ENCODE measurements at places on chromosomes 2 and 18.
A peak's percentile ranks its signal among the peaks of the same experiment; 100 is the strongest.

DNA sequence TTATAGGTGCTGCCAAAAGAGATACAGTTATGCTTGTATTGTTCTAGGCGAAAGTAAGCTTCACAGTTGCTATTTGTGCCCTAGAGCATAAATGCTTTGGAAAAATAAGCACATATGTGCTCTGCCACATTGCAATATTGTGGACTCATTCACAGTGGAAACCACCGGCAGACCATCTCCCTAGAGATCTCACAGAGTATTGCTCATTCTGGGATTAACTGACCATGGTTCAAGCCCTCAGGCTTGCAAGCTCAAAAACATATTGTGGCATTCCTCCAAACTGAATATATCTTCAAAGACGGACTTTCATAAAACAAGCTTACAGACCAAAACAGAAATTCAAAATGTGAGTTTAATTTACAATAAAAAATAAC is 158.2 kb upstream of the CCDC150 start:
- DNase-seq: peak; percentile 65

DNA sequence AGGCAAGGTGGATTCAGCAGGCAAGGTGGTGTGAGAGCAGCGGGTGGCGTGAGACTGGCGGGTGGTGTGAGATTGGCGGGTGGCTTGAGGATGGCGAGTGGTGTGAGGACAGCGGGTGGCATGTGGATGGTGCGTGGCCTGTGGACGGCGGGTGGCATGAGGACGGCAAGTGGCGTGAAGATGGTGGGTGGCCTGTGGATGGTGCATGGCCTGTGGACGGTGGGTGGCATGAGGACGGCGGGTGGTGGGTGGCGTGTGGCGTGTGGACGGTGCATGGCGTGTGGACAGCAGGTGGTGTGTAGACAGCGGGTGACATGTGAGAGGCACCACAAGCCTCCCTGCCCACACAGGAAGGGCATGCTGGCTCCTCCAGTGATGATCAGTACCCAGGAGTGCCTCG is 186.9 kb upstream of the SALL3 start:
- no peak for DNase-seq

GRCh38 chr2:53403792-53404413 is 363.7 kb upstream of the CHAC2 start:
- DNase-seq: no peak

GRCh38 chr2:200369886-200370285 is 63.4 kb downstream of the SPATS2L start:
- DNase-seq: no peak

- DNase-seq: no peak
Observed at GRCh38 chr2:188404341-188405004, 112.8 kb downstream of the GULP1 start.

- no peak for DNase-seq
Observed at GRCh38 chr2:179263015-179263414, 1.6 kb downstream of the SESTD1 start.

- DNase-seq: no peak
Observed at GRCh38 chr2:39968037-39968436, 189.0 kb upstream of the THUMPD2 start.

DNA sequence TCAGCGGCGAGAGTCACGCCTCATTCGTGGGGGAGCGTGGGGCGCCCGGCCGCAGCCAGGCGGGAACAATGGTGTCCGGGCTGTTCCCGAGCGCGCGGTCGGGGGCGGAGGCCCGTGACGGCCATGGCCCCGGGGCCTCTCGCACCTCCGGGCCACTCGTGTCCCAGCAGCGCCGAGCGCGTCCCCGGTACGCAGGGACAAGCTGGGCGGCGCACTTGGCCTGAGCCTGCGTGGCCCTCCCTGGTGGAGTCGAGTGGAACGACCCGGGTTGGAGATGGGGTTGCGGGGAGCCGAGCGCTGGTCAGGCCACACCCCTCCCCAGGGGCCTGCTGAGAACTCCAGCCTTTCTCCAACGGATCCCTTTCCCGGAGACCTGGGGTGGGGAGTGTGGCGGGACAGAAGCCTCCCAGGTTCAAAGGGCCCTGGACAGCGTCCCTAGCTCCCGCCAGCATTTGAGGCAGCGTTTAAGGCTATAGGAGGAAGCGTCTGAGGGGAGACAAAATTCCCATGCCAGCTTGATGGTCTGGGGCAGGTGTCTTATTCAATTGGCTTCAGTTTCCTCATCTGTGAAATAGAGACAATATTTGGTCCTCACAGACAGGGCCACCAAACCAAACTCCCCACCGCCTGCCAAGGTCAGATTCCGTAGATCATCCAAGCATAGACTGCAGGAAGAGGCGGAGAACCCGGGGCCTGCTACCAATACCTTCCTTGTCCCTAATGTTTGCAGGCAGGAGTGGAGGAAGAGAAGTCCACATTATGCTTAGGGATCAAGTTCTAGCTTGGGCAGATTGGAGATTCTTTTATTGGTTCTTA is 553 bp downstream of the CNDP2 start:
- DNase-seq: no peak

DNA sequence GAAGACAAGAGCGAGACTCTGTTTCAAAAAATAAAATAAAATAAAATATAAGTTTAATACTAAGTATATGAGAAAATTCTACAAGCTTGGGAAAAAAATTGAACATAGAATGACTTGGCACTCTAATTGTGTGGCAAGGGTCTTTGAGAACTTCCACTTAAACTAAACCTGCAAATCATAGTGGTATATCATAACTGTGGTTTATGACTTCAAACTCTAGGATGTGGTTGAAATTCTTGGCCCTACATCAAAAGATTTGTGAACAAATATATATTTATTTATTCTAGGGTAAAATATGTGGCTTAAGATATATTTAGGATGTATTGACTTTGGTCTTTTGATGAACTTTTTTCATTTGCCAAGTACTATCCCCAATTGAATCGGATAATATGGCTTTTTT is 3.1 kb upstream of the FAM171B start:
- no peak for DNase-seq

DNA sequence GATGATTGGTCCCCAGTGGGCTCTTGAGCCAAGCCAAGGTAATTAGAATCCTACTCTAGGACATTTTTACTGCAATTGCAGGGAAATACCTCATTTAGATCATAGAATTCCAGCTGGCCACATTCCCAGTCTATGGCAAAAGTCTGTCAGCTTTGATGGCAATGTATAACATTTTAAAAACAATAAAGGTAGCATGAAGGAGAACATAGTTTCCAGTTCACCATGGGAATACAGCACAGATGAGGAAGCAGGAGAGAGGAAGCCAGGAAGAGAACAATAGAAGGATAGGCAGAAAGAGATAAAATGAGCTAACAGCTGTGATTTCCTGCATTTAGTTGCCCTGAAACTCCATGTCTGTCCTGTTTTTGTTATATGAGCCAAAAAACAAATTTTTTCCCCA is 897.3 kb upstream of the DDX18 start:
- DNase-seq: no peak

DNA sequence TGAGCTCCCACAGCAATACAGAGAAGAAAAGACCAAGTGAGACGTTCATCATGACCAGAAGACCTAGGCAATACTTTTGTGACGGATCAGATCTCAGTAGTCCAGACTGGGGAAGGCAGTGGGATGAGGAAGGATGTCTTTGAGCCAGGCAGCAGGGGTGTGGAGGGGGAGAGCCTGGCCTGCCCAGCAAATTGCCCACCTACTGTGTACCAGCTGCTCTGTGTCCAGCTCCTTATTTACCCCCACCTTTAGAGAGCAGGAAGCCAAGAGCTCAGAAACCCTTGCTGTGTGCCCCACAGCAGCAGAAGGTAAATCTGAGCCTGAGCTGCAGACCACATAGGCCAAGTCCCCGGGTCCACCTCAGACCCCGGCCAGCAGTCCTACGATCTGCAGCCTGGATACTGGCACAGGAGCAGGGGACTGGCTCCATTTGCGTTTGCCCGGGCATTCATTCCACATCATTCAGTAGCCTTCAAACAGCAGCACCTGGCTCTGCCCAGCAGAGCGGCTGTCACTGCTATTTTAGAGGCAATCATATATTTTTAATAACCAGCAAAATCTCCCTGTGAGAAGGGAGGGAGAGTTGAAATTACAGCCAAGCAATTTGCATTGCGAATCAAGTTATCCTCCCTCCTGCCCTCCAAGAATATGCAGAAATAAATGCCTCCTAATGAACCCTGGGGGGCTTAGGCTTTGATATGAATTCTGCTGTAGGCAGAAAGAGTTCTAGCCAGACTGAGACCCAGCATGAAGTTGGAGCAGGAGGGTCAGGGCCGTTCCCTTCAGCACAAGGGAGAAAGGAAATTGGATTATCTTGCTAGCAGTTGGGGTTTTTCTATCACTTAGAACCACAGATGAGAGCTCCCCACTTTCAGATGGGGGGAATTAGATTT is 110.0 kb upstream of the FZD7 start:
- no peak for DNase-seq

DNA sequence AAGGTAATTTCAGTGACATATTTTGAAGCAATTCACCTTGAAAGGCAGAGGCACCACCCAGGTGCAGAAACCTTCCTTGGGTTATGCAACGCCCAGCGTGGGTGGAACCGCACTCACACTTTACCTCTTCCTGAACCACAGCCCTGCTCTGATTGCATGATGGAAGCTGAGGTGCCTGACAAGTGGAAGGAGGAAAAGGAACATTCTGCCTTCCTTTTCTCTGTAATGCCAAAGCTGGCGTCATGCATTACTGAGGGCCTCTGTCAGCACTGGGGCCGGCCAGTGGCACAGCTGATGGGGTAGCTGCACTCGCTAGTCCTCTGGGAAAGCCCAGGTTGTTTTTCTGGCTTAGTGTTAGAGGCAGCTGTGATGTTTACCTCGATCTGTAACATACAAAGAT is 266.5 kb downstream of the NEDD4L start:
- DNase-seq: no peak

DNA sequence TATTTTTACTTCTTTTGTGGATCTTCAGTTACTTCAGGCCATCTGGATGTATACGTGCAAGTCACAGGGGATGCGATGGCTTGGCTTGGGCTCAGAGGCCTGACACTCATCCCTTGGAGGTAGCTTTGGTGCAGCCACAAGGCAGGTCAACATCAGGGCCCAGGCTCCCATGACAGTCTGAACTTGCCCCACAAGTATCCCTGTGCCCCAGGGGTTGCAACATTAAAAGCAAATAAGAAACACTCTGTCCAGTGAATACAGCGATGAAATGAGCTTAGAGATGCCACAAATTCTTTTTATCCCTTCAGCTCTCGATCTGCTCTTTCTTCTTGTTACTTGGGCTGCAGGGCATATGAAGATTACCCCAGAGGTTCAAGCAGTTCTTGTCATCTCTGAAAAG is 13.0 kb upstream of the CXCR1 start:
- no peak for DNase-seq

DNA sequence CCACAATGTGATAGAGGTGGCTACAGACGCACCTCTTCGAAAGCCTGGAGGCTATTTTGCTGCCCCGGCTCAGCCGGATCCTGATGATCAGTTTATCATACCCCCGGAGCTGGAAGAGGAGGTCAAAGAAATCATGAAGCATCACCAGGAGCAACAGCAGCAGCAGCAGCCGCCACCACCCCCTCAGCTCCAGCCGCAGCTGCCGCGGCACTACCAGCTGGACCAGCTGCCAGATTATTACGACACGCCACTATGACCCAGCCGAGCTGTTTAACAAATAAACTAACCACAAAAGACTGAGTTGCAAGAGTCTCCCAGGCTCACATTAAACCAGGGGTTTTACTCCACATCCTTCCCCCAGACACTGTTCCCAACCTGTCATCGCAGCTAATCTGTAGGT is 263.8 kb downstream of the PHLPP1 start:
- DNase-seq: peak; percentile 68

DNA sequence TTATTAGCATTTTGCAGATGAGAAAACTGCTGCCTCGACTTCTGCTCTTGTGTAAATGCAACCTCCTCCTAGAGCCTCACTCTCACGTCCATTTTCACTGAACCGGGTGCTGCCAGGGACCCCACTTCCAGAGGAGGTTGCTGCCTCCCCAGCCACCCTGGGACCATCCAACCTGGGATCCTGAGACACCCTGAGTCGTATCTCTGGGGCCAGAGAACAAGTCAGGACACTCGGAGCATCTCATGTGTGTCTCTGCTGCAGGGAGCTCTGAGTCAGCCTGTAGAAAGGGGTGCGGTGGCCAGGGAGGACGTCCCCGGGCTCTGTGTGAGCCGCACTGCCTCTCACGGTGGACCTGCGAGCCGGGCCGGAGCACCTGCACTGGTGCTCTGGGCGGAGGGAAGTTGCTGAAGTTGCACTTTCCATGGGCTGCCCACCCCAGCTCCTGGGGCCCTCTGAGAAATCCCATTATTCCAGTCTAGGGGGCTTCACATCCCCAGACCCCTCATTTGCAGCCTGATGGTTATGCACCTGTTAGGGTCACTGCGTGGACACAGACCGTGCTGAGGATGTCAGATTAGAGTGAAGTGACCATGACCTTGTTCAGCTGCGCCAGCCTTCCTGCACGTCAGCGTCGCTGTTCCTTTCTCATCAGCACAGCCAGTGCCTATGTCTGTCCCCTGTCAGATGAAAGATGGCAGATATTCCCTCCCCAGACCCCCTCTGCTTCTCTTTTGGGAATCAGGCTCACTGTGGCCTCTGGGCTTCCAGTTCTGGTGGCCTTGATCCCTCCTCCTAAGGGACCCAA is 230.4 kb downstream of the KLHL29 start:
- DNase-seq: no peak

- DNase-seq: no peak
Observed at GRCh38 chr2:192070099-192070498, 124.6 kb downstream of the TMEFF2 start.

DNA sequence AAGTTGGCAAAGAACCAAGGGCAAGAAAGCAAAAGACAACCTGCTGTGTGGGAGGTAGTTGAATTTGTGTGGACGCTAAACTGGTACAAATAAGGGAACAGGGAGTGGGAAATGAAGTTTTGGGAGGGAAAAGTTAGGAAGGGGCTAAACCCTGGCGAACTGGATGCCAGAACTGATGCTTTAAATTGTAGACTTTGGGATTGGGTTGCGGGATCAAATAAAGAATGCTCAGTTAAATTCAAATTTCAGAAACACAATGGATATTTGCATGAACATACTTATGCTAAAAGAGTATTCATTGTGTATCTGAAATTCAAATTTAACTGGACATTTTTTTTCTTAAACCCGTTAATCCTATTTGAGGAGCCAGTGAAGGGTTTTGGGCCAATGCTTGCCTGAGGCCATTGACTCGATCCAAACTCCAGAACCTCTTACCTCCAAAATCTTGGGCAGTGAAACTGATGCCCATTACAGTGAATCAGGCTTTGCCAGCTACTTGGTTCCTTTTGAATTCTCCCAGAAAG is 44.2 kb upstream of the YWHAQ start:
- DNase-seq: no peak

- DNase-seq: no peak
Observed at GRCh38 chr2:133138693-133139092, 429.6 kb downstream of the NCKAP5 start.

Data from NCI-H524 (cell line).